Glutamatergic neuron (in vitro differentiated cells): ENCODE measurements at places on chromosomes 12 and 14.
A peak's percentile ranks its signal among the peaks of the same experiment; 100 is the strongest.

DNA sequence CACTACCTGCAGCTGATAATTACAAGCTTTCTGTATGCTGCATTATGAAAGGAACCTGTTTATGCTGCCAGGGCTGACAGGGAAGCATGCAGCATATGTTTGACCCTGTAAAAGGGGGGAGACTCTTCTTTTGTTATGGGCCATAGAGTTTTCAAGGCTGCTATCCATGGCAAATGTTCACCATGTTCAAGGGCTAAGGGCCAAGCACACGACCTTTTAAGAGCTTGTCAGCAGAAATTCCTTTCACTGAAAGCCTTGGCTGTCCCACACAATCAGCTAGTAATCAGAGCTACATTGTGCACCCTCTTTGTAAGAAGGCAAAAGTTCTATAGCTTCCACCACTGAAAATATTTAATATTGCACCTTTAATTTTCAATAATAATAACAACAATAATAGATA, 74.2 kb upstream of the MBIP start:
- peaks cover 4% of the 10 kb centered on the region for H3K36me3 ChIP-seq
- DNase-seq = no peak
- no peak overlapping the region for H3K4me3 ChIP-seq
- H3K27ac ChIP-seq = no peak overlapping the region
- no peaks in the 10 kb centered on the region for H3K4me1 ChIP-seq
- no peaks in the 10 kb centered on the region for H3K27me3 ChIP-seq

DNA sequence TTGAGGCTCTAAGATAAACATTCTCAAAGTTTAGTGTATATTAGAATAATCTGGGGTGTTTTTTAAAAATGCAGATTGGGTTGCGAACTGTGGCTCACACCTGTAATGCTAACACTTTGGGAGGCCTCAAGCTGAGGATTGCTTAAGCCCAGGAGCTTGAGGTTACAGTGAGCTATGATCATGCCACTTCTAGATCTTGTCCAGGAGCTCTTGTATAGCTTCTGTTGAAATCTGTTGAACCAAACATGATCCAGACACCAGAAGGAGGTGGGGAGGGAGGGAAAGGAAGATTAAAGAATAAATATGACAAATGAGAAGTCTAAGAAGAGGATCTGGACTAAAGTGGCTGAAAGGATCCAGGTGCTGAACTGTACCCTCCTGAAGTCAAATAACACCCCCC, 14.4 kb downstream of the PDE1B start:
- H3K4me3 ChIP-seq = no peak overlapping the region
- H3K36me3 ChIP-seq = peaks cover 10% of the 10 kb centered on the region
- H3K4me1 ChIP-seq = peaks cover 19% of the 10 kb centered on the region
- DNase-seq = no peak
- H3K27me3 ChIP-seq = peaks cover 6% of the 10 kb centered on the region
- no peak overlapping the region for H3K27ac ChIP-seq

DNA sequence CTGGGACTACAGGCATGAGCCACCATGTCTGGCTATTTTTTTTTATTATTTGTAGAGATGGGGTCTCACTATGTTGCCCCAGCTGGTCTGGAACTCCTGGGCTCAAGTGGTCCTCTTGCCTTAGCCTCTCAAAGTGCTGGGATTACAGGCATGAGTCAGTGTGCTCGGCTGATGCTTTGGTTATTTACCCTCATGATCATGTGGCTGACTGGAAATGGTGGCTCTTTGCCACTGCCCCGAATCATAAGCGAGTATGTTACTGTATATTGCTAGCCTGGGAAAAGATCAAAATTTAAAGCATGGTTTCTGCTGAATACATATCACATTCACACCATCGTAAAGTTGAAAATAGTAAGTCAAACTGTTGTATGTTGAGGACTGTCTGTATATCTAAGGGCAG, 101.1 kb downstream of the RGS6 start:
- no peak for DNase-seq
- no peaks in the 10 kb centered on the region for H3K36me3 ChIP-seq
- H3K27me3 ChIP-seq = no peaks in the 10 kb centered on the region
- no peaks in the 10 kb centered on the region for H3K4me1 ChIP-seq
- H3K4me3 ChIP-seq = no peak overlapping the region

GRCh38 chr14:22003461-22003860, 329.8 kb upstream of the OR4E1 start:
- DNase-seq = no peak
- H3K27ac ChIP-seq = no peak overlapping the region
- H3K4me1 ChIP-seq = no peaks in the 10 kb centered on the region
- no peak overlapping the region for H3K4me3 ChIP-seq
- peaks cover 4% of the 10 kb centered on the region for H3K36me3 ChIP-seq

DNA sequence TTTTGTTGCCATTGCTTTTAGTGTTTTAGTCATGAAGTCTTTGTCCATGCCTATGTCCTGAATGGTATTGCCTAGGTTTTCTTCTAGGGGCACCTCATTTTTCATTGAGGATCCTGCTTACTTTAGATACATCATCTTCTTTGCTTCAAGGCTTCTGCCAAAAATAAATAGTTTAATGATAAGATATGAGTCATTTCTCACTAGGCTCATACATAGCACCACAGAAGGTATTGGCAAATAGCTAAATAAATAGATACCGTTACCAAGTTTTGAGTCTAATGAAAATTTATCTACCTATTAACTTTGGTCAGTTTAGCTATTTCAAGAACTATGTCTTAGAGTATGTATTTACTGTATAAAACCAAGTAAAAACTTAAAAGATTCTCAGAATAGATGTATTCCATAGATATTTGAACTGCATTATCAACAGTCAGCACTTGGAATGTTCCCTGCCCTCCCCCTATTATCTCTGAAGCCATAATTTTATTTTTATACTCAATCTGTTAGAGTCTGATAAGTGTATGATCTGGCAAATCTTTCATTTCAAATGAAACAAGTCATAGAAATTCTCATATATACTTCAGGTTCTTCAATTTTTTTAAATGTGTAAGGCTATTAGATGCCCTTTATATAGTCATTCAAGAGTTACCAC, 310.2 kb downstream of the CCDC91 start:
- H3K27me3 ChIP-seq = no peaks in the 10 kb centered on the region
- DNase-seq = no peak
- no peak overlapping the region for H3K27ac ChIP-seq

- DNase-seq = no peak
- H3K27ac ChIP-seq = no peak overlapping the region
- H3K4me1 ChIP-seq = peaks cover 7% of the 10 kb centered on the region
- peaks cover 4% of the 10 kb centered on the region for H3K27me3 ChIP-seq
- peaks cover 2% of the 10 kb centered on the region for H3K36me3 ChIP-seq
Measured at GRCh38 chr12:105502426-105502930, 172.0 kb downstream of the C12orf75 start.

GRCh38 chr12:20524113-20524512, 155.8 kb downstream of the PDE3A start:
- H3K36me3 ChIP-seq = no peaks in the 10 kb centered on the region
- no peak overlapping the region for H3K27ac ChIP-seq
- no peak for DNase-seq
- peaks cover 18% of the 10 kb centered on the region for H3K4me1 ChIP-seq
- no peaks in the 10 kb centered on the region for H3K27me3 ChIP-seq

GRCh38 chr12:113955109-113955970, 10.8 kb downstream of the RBM19 start:
- H3K27ac ChIP-seq = no peak overlapping the region
- H3K27me3 ChIP-seq = peaks cover 3% of the 10 kb centered on the region
- DNase-seq = peak; percentile 64
- H3K36me3 ChIP-seq = no peaks in the 10 kb centered on the region

DNA sequence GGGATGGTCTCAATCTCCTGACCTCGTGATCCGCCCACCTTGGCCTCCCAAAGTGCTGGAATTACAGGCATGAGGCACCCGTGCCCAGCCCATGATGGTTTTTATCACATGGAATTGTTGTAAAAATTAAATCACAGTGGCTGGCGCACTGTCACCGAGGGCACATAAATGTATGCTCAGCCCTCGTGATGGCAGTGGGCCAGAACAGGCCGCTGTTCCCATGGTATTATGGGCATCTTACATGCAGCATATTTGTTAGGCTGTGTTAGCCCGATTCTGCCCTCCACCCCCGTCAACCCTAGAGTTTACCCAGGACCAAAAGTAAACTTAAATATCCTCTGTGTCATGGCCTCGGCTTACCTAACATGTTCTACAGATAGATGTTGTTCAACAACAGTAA, 48.6 kb downstream of the GPR68 start:
- peaks cover 4% of the 10 kb centered on the region for H3K36me3 ChIP-seq
- H3K4me3 ChIP-seq = no peak overlapping the region
- no peak overlapping the region for H3K27ac ChIP-seq
- DNase-seq = no peak

- no peak overlapping the region for H3K4me3 ChIP-seq
- H3K27me3 ChIP-seq = no peaks in the 10 kb centered on the region
- no peak for DNase-seq
- no peak overlapping the region for H3K27ac ChIP-seq
- no peaks in the 10 kb centered on the region for H3K4me1 ChIP-seq
Measured at GRCh38 chr12:63037746-63038712, 103.1 kb upstream of the PPM1H start.

DNA sequence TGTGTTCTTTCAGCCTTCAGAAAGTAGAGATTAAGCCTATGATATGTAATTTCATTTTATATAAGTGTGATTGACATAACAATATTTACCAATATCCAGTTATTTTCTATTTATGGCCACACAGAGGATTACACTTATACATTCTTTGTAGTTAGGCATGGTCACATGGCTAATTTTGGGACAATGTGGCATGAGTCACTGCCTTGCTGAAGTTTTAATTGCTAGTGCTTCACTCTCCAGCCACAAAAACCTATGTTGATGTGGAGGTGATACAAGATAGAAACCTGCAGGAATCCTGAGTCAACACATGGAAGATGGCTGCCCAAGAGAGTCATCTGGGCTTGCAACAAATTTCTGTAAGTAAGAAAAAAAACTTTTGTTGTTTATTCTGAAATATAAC, 17.0 kb downstream of the CLEC14A start:
- DNase-seq = no peak
- no peaks in the 10 kb centered on the region for H3K4me1 ChIP-seq
- H3K4me3 ChIP-seq = no peak overlapping the region
- H3K27ac ChIP-seq = no peak overlapping the region

- peaks cover 5% of the 10 kb centered on the region for H3K27me3 ChIP-seq
- H3K4me1 ChIP-seq = peaks cover 15% of the 10 kb centered on the region
- no peaks in the 10 kb centered on the region for H3K36me3 ChIP-seq
Measured at GRCh38 chr14:24376448-24377070, 8.6 kb downstream of the NFATC4 start.

DNA sequence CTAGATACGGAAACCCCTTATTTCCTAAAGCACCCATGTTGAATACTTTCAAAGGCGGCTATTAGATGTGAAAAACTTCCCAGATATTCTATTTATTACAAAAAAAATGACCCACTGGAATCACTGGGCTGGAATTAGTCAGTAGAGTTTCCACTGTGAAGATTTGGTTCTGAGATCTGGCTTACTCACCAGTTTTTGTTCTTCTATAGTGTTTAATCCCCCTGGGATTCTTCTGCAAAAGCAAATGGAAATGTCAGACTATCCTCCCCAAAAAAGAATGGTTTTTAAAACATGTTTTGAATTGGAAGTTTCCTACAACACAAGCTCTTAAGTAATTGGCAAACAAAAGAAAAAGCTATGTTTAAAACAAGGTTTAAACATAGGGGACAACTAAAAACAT, 166.4 kb downstream of the STXBP6 start:
- H3K27me3 ChIP-seq = peaks cover 2% of the 10 kb centered on the region
- peaks cover 4% of the 10 kb centered on the region for H3K4me1 ChIP-seq
- H3K36me3 ChIP-seq = no peaks in the 10 kb centered on the region
- no peak for DNase-seq
- H3K4me3 ChIP-seq = no peak overlapping the region

GRCh38 chr12:119013023-119013422, 31.7 kb downstream of the SRRM4 start:
- H3K4me1 ChIP-seq = peaks cover 78% of the 10 kb centered on the region
- H3K27me3 ChIP-seq = peaks cover 15% of the 10 kb centered on the region
- H3K4me3 ChIP-seq = no peak overlapping the region
- no peak for DNase-seq
- no peaks in the 10 kb centered on the region for H3K36me3 ChIP-seq
- no peak overlapping the region for H3K27ac ChIP-seq

- peaks cover 11% of the 10 kb centered on the region for H3K36me3 ChIP-seq
- H3K4me3 ChIP-seq = no peak overlapping the region
- no peak overlapping the region for H3K27ac ChIP-seq
- H3K4me1 ChIP-seq = no peaks in the 10 kb centered on the region
- no peaks in the 10 kb centered on the region for H3K27me3 ChIP-seq
- DNase-seq = no peak
Measured at GRCh38 chr12:8099235-8099634, 17.2 kb downstream of the NECAP1 start.

DNA sequence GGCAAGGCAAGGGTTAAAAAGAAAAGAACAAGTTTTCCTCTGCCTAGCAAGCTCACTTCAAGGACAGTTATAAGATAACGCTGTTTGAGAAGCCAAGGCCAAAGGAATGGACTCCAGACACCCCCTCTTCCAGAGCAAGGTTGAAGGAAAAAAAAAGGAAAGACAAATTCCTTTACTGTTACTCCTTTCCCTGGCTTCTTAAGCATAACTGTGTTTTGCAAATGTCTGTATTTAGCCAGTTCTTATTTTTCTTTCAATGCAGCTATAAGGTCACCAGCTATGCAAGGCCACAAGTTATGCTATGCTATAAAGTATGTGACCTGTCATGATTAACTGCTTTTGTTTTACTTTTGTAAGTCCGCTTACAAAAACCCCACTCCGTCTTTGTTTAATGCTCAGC, 26.6 kb downstream of the ZNF410 start:
- no peak for DNase-seq
- H3K27me3 ChIP-seq = no peaks in the 10 kb centered on the region
- no peaks in the 10 kb centered on the region for H3K4me1 ChIP-seq
- H3K4me3 ChIP-seq = no peak overlapping the region
- no peak overlapping the region for H3K27ac ChIP-seq

DNA sequence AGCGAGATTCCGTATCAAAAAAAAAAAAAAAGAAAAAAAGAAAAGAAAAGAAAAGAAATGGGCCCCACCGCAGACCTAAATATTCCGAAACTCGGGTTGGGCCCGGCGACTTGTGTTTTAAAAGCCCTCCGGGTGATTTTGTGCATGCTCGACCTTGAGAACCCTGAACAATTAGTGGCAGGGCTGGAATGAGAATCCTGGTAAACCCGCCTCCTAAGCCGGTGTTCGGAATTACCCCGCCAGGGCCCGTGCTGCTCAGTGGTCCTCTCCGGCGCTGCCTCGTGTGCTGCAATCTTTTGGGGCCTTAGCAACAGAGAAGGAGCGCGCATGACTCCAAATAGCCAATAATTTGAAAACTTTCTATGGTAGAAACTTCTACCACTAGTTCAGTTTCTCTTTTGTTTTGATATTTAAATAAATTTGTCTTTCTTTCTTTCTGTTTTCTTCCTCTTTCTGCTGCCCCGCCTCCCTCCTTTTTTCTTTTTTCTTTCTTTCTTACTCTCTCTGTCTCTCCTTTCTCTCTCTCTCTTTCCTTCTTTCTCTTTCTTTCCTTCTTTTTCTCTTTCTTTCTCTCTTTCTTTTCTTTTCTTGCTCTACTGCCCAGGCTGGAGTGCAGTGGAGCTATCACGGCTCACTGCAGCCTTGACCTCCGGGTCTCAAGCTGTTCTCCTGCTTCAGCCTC, 1.5 kb upstream of the GALNT6 start:
- H3K27ac ChIP-seq = no peak overlapping the region
- no peaks in the 10 kb centered on the region for H3K4me1 ChIP-seq
- peaks cover 7% of the 10 kb centered on the region for H3K27me3 ChIP-seq
- peak overlapping the region; percentile 77 for H3K4me3 ChIP-seq
- DNase-seq = no peak
